ENCODE measurements at places on chromosomes 12 and 14. TPM values are rescaled to one million over a fixed set of nuclear protein-coding genes. Genes with fewer than 3 reads are reported as not detected.

GRCh38 chr14:80585506-80585835 lies 356.1 kb downstream of the CEP128 start:
- no peak for DNase-seq

Gene C14orf132
- total RNA-seq: 3.2 TPM

GRCh38 chr14:42633504-42634095 lies 1026.9 kb downstream of the LRFN5 start:
- no peak for DNase-seq

DNA sequence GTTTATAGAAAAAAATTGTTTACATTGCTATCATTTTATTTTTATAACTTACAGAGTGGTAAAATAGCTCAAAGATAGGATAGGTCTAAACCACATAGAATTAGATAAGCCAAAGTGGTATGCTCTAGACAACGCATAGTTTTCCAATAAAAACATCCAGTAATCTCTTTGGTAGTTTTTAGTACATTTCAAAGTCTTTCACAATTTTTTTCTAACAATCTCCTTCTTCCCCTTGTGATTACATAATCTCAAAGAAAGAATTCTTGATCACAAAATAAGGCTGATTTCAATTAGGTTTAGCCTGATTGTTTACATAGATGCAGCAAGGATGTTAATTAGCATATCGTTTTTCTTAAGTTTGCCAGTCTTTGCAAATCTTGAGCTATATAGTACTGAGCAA lies 460.0 kb downstream of the FUT8 start:
- DNase-seq: no peak

GRCh38 chr14:69048456-69048855 lies 69.4 kb upstream of the ACTN1 start:
- DNase-seq: peak; percentile 67

GRCh38 chr14:72594099-72594901 lies 299.6 kb downstream of the DPF3 start:
- DNase-seq: no peak

GRCh38 chr12:29043069-29043468 lies 106.0 kb upstream of the FAR2 start:
- no peak for DNase-seq

DNA sequence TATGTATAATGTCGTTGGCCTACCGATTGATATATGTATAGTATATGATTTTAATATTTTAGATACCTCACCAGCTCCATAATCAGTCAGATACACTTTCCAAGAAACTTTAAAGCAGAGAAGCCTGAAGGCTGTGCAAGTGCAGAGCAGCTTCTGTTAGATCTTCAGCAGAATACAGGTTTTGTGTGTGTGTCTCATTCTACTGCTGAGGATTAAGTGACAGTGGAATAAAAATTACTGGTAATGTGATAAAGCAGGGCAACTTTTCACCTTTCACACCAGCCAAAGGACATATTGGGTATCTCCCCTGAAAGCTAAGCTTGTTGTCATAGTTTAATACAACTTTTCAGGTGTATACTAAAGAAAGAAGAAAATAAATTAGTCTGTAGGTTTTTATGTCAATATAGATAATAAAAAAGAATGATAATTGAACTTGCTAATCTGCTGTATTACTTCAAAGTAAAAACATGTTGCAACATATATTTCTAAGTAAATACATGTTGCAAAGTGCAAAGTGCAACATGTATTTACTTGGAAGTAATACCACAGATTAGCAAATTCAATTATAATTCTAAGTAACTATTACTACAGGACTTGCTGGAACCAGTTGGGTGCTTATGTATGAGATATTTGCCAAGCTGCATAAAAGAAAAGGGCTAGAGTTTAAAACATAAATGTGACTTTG lies 128.3 kb downstream of the SLC16A7 start:
- DNase-seq: no peak

- no peak for DNase-seq
Measured at GRCh38 chr12:20403230-20403629, 34.9 kb downstream of the PDE3A start.

Data from right lobe of liver (tissue), 6 donors.